ENCODE measurements at places on chromosomes 4 and X.
A peak's percentile ranks its signal among the peaks of the same experiment; 100 is the strongest.

DNA sequence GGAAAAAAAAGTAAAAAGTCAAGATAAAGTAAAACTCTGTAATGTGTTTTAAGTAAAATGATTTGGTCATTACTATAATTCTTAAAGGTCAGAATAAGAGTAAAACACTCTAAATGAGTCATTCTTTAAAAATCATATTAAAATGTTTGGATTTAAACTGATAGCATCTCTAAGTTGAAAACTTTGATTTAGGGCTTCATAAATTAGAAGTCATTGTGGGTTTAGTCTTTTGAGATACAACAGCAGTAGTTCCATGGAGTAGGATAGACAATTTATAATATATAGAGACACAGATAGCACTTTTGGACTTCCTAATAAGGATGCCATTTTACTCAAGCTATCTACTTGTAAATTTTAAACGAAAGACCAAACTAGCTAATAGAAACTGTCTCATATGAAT, 77.1 kb upstream of the PABPC4L start:
- no peak for ATAC-seq

- ATAC-seq = no peak
Measured at GRCh38 chr4:89558147-89558546, 250.5 kb upstream of the GPRIN3 start.

GRCh38 chr4:164488114-164488513, 265.8 kb upstream of the SMIM31 start:
- ATAC-seq = no peak

DNA sequence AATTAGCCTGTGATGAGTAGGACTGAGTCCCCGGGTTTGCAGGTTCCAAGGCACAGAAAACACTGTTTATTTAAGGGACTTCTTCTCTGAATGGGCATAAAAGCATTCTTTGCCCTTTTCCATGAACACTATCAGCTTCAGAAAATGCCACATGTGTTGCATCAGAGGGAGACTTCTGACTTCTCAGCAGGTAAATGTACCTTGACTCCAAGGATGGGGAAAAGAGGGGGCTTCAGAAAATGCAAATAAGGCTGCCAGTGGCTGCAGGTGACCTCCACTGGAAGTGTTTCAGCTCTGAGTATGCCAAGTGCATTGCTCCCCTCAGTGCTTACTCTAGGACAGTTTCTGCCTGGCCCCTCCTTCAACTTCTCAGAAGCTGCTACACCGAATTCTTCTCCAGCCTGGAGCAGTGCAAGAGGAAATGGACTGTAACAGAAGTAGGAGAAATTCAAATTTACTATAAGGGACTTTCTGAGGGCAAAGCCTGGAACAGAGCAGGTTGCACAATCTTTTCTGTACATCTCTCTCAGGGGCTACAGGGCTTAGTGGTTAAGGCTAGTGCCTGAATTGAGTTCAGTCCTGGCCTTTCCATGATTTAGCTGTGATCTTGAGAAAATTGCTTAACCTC, 233.2 kb downstream of the PTTG2 start:
- peak; percentile 42 for ATAC-seq

- ATAC-seq = no peak
Measured at GRCh38 chr4:21952549-21952948, 4.0 kb upstream of the KCNIP4 start.

DNA sequence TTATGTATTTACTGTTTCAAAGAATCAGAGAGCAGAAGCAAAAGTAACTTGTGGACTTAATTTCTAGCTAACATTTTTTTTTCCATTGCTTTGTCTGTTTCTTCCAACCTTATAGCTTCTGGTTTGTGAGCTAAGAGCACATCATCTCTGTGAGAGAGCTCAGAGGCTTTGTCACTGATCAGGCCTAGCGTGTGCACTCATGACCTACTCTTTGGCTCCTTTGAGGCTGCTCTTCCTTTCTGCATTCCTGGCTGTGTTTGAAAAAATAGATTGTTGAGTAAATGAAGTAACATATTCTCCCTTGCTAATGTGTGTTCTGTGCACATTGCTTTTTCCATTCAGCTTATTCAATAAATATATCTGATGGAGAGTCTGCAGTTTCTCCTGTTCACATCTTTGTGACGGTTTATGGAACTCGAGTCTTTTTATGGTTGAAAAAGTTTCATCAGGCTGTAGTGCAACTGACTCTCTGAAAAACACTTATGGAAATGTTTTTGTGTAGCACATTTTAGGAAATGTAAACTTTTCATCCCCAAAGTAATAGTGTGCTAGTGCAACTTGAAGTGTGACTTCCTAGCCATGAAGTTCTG, 133.0 kb downstream of the RAPGEF2 start:
- peak; percentile 62 for ATAC-seq

DNA sequence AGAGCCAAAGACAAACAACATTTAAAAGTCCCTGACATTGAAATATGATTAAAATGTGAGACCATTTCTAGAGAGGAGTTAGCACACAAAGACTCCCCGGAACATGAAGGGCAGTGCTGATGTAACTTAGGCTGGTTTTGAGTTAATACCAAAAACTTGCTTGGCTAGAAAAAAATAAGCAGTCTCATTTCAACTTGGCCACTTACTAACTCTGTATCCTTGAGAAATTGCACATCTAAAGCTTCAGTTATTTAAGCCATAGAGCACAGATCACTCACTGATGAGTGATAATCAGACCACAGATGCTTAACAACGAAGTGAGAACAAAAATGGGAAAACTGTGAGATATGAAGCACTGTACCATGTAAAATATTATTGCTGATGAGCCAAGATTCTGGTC, 65.9 kb upstream of the MAOA start:
- no peak for ATAC-seq

GRCh38 chrX:48498374-48498809, 10.4 kb upstream of the PORCN start:
- ATAC-seq = peak; percentile 79

GRCh38 chr4:172989984-172990820, 178.4 kb upstream of the GALNT7 start:
- no peak for ATAC-seq

Data from motor neuron (in vitro differentiated cells).